ENCODE measurements at places on chromosomes 5 and 9.

- DNase-seq, result no peak
Measured at GRCh38 chr5:473551-474192, 30.7 kb downstream of the EXOC3 start.

DNA sequence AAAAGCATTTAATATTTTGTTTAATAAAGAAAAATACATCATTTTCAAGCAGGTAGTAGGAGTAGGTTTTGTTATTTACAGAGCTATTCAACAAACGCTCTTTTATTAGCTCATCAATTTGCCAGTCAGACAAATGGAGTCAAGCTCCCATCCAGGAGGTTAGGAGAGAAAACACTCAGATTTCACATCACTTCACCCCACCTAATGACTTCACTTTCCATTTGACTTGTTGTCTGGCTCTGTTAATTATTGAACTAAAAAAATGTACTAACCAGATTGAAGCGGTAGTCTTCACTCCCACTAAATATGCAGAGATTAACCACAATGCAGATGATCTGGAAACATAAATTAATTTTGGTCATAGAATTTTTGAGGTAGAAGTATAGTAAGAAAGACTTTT lies 193.6 kb upstream of the VCAN start:
- no peak for DNase-seq

- DNase-seq, result no peak
Measured at GRCh38 chr9:14186096-14186495, 127.8 kb downstream of the NFIB start.

- DNase-seq, result no peak
Measured at GRCh38 chr9:89395931-89396710, 77.8 kb downstream of the SECISBP2 start.
